ENCODE measurements at places on chromosomes 6 and 20.

DNA sequence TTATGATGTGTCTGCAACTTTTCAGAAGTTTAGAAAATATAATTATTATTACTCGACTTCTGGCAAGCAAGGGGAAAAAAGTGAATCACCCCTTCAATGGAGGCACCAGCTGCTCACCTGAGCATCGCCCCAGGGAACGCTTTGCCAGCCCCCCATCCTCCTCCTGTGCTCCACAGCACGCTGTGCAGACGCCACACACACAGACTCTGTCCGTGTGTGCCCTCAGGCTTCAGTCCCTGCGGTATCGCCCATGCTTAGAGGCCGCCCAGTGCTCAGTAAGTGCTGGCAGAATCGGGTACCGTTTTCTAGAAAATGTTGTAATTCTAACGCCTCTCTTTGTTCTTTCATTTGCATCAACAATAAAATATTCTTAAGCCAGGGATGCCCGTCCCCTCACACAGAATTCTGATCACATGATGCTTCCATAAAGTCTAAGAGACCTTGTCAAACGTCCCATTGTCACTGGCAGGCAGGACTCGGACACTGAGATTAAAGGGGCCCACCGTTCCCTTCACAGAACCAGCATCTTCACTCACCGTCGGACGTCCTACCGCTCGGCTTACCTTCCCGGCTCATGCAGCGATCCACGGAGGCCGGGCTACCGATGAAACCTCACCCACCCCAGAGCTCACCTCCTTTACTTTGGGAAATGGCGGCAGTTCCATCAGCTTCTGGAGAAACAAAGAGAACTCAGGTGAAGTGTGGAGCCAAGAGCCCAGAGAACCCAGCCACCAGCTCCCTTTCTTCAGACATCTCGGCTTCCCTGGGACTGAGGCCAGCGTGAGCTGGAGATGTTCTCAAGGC lies 105.5 kb downstream of the DLL1 start:
- no peak for DNase-seq

DNA sequence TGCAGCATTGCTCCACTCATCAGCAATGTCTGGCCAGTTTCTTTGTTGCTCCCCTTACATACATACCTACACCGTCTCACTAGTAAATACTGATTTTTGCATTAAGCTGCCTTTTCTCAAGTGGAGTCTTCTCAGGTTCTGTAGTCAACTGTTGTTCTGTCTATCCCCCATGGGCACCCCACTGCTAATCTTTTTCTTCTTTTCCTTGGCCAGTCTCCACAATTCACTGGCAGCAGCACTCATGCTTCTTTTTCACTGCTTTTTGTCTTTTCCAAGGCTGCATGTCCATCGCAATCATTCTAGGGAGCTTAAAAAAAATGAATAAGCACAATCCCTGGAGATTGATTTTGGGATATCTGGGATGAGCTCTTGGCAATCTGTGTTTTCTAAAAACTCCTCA lies 10.3 kb upstream of the ERVFRD-1 start:
- DNase-seq, result no peak

DNA sequence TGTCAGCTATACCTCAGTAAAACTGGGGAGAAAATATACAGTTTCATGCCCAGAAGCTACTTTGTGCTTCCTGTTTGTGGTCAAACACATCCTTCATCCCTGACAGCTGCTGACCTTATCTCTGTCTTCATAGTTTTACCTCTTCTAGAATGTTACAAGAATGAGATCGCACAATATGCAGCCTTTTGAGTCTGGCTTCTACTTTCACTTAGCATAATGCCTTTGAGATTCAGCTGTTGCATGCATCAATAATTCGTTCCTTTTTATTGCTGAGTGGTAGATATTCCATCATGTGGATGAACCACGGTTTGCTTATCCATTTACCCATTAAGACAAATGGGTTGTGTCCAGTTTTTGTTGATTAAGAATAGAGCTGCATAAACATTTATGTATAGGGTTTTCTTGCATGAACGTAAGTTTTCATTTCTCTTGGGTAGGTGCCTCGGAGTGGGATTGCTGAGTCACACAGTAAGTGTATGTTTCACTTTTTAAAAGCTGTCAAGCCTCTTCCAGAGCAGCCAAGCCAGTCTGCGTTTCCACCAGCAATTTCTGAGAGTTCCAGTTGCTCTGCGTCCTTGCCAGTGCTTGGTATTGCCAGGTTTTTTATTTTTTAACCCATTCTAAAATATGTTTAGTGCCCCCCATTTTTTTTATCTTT lies 86.6 kb upstream of the PAX1 start:
- DNase-seq, result no peak

- no peak for DNase-seq
Observed at GRCh38 chr20:13515796-13516558, 122.8 kb downstream of the TASP1 start.

GRCh38 chr20:19205981-19206396 lies 6.5 kb upstream of the SLC24A3 start:
- peak; percentile 85 for DNase-seq

Measured in omental fat pad (tissue), 4 donors.